ENCODE measurements at places on chromosomes 6 and 20.

DNA sequence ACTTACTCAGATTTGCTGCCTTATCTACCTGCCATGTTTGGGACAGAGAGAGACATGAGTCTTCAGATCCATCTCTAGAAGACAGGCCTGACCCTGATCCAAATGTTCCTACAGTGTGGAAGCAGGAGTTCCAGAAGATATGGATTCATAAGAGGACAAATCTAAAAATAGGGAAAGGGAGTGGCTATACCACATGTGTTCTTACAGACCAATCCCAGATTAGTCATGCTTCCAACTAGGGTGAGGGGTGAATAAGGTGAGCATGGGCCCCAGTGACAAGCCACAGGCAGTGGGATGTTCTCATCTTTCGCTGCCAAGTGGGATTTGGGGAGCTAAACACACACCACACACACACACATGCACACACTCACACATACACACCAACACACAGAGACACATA is 670.7 kb upstream of the CITED2 start:
- DNase-seq: no peak

GRCh38 chr20:8490076-8490830 is 358.2 kb downstream of the PLCB1 start:
- DNase-seq: no peak

DNA sequence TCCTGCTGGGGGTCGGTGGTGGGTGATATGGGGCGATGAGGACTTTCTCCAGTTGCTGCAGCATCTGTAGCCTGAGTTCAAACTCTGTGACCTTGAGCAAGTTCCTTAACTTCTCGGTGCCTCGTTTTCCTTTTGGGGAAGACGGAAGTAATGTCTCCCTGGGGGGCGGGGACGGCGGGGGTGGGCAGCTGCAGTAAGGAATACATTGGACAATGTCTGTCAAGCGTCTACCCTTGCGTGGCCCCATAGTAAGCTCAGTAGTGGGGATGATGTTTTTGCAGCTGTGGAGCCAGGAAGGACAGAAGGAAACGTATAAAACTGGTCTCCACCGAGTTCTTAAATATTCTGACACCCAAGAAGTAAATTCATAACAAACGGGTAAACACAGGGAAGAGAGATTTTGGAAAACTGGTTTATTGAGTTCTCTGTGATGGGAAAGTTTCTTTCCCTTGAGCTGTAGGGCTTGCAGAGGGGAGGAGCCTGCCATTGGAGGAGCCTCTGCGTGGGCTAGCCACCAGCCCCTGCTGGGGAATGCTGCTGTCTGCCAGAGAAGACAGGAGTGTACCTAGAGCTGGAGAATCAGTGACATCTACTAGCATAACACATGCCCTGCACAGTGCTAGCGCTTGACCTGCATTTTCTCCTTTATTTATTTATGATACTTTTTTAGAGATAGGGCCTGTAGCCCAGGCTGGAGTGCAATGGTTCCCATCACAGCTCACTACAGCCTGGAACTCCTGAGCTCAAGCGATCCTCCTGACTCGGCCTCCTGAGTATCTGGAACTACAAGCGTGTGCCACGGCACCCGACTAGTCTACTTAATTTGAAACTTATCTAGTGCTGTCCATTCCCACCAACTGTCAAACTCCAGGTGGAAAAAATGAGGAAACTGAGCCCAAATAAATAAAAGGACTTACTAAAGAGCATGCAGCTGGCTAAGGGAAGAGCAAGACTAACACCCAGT is 1.2 kb upstream of the ACSS1 start:
- DNase-seq: no peak

GRCh38 chr20:16263582-16263981 is 309.7 kb downstream of the KIF16B start:
- no peak for DNase-seq

DNA sequence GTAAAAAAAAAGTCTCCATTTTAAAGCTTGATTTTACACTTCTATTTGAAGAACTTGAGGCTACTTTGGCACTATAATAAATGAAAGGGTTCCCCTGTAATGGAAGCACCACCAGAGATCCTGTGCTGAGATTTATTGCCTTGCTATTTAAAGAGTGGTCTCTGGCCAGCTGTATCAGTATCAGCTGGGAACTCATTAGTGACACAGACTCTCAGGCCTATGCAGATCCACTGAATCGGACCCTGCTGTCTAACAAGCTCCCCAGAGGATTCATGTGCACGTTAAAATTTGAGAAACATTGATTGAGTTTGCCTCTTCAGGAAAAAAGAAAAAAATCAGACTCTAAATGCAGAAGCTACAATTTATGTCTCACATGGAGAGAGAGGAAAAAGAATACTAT is 299.9 kb upstream of the BMP2 start:
- no peak for DNase-seq

- no peak for DNase-seq
Measured at GRCh38 chr6:150451807-150452427, 83.1 kb downstream of the IYD start.

- no peak for DNase-seq
Measured at GRCh38 chr6:152609125-152609670, 28.0 kb downstream of the SYNE1 start.

DNA sequence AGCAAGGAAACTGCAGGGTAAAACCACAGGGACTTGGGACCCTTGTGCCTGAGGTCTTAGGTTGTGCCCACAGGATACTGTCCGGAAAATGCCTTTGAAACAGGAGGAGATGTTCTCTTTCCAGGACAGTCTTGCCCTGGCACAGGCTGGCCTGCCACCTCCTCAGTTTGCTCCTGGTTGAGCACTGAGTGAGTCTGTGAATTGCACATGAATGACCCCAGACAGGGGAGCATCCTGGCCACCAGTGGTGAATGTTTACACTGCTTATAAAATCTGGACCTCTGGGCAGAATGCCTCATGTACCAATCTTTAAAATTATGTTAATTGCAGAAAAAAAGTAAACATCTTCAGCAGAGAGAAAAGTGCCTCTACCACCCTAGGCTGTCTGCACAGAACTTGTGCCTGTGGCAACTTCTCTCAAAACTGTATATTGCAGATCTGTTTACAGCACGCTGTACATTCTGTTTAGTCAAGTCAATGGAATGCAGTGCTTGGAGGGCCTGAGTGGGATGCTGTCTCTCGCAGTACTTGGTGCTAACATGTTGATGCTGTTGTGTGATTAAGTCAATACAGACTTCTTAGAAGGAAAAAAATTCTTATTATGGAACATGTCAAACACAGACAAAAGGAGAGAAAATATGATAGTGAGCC is 242.1 kb downstream of the SOD2 start:
- DNase-seq: no peak

GRCh38 chr6:17987447-17987696 is at the start of gene KIF13A:
TSS of gene KIF13A (minus strand) at chr6:17987635. CDS start at chr6:17987463, 172 bp downstream.
- DNase-seq: no peak

DNA sequence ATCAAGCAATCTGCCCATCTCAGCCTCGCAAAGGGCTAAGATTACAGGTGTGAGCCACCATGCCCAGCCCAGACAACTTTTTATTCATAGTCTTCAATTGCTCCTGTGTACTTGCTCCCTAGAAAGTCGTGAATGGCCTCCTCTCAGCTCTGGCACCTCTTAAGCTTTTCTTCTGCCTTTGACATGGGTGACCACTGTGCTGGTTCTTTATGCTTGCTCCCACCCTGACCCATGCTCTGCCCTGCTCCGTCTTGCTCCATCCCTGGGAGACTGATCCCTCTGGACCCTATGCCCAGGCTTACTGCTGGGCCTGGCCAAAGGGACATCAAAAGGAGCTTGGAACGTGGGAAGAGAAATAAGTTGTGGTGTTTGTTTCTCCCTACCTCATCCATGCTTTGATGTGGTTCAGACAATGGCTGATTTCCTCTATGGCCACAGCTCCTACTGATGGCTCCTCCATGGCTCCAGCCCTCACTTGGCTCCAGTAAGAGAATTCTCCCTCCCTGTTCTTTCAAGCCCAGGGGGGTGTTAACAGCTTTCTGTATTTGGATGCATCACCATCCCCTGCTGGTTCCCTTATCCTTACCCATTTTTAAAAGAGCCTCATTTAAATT is 7.7 kb upstream of the TREM2 start:
- DNase-seq: no peak

GRCh38 chr20:32278199-32278643 is 770 bp downstream of the KIF3B start:
- DNase-seq: no peak

GRCh38 chr6:143139239-143139784 is 78.6 kb downstream of the AIG1 start:
- no peak for DNase-seq

GRCh38 chr20:33463332-33464101 is 20.0 kb upstream of the SNTA1 start:
- DNase-seq: no peak

GRCh38 chr6:110705543-110705942 is 109.7 kb downstream of the CDK19 start:
- DNase-seq: no peak

DNA sequence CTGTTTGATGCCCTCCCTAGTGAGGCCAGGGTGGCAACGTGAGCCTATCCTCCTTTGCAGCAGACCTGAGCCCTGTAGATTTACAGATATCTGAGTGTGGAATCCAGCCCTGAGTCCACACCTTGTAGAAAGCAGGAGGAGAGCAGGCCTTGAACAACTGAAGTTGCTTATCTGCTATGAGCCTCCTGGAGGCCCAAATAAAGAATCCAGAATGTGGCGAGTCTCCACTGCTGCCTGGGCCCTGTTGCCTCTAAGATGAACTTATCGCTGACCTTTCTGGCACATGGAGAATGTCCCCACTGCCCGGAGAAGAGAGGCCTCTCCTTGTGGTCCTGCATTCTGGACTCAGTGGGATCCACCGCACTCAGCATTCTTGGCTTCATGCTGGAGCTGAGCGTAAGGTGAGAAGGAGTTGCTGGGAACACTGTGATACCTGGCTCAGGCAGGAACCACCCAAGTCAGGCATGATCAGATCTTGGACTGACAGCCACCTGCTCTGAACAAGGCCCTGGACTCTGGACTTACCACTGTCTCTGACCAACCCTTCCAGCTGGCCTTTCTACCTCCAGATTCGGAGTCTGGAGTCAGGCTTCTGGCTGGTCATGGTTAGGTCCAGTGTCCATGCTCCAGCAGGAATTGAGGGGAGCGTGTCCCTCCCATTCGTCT is 5.8 kb upstream of the MANBAL start:
- DNase-seq: no peak

DNA sequence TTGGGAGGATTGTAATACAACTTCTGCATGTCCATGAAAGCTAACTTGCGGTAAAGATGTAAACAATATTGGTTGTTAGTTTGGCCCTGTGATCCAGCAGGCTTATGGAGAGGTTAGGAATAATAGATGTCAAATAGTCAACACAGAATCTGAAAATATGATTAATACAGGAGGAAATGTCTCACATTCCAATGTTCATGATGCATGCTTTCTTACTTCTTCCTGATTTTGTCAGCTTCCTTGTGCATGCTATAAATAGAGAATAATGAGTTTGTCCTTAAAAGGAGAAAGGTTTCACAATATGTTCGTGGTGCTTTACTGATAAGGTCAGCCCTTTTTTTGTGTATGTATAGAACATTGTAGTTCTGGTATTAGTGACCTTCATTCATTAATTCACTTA is 136.7 kb downstream of the MMUT start:
- DNase-seq: no peak

- no peak for DNase-seq
Measured at GRCh38 chr20:58028123-58028522, 200.3 kb downstream of the ANKRD60 start.

DNA sequence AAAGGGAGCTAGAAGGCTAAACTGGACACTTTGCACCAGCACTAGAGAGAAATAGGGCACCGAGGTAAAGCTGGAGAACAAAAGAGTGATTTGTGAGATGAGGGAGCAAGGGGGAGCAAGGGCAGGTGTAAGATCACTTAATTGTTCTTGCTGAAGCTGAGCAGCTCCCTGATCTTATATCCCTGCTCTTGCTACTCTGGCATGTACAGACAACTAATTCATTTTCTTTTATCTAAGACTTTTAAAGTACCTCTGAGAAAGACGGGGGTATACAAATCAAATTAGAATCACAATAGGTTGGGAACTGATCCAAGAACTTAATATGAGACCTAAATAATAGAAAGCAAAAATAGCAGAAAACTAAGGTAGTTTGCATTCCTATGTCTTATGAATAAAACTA is 381.7 kb upstream of the POU3F2 start:
- DNase-seq: no peak

GRCh38 chr6:169991031-169991390 is 239.6 kb downstream of the ERMARD start:
- no peak for DNase-seq

DNA sequence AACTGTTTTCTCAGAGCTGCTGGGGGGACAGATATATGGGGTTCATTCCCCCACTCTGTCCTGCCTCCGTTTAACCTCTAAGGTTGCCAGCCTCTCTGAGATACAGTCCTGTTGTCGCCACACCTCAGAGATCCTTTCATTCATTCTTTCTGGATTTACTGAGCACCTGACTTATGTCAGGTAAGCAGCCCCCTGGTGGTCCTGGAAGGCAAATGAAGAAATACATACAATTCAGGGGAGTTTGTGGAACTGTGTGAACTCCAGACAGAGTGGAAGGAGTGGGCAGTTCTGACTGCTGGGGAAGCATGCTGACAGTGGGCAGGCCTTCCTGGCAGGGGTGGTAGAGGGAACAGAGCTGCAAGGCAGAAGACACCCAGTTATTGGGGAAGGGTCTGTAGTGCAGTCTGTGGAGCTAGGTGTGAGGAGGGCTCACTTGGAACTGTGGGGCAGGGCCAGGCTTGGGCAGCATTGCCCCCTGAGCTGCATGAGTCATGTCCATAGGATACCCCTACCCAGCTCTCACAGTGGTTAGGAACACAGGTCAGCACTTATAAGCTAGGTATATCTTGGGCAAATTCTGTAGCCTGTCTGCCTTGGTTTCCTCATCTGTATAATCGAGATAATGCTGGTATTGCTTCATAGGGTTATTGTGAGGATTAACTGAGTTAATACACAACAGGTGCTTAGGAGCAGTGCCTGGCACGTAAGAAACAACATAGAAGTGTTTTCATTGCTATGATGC is 12.8 kb upstream of the SGK2 start:
- DNase-seq: no peak

DNA sequence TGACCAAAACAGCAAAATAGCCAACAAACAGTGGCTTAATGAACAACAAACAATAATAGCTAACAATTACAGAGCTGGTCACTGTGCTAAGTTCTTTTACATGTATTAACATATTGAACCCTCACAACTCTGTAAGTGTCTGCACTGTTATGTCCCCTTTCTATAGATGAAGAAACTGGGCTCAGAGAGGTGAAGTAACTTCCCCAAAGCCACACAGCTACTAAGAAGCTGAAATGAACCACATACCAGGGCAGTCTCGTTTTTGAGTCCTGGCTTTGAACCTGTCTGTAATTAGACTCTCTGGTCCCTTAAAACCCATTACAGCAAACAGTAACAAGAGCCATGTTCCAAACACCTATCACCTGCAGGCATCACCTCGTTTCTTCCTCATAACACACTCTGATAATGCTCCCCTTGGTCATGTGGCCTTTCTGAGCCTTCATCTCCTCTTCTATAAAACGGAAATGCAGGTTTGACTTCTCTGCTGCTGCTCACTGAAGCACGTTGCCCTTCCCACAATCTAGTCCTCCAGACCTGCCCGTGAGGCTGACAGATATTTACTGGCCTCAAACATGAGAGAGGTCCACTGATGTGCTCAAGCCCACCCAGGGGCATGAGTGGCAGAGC is 23.3 kb downstream of the KCNK15 start:
- DNase-seq: no peak

GRCh38 chr6:34036357-34037069 is 109.4 kb downstream of the GRM4 start:
- DNase-seq: no peak

Measured in activated T-cell treated with anti-CD3 and anti-CD28 coated beads for 4 hours (primary cell).